Liver (tissue), 10 donors: ENCODE measurements at places on chromosomes 16 and 17.
A peak's percentile ranks its signal among the peaks of the same experiment; 100 is the strongest.

- DNase-seq = no peak
Measured at GRCh38 chr16:82655072-82655714, 28.4 kb downstream of the CDH13 start.

- no peak for DNase-seq
Measured at GRCh38 chr17:44074231-44074910, 3.8 kb downstream of the G6PC3 start.

DNA sequence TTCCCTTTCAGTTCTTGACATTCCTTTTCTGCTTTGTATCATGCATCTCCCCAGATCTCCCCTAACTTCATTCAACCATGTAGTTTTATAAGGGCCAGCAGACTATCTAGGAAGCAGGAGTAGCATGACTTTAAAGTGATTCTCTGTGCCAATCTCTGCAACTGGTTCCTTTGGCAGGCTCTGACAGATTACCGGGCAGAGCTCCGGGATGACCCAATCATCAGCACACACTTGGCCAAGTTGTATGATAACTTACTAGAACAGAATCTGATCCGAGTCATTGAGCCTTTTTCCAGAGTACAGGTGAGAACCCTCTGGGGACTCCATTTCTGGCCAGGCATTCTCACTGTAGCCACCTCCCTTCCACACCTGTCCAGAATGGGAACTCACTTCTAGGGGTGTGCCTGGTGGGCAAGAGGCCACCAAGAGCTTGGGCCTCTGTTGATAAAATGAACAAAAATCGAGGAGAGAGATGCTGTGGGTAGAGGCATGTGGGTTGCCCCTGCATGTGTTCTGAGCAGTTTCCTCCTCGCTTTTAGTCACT is 7.6 kb upstream of the CDK5R1 start:
- DNase-seq = no peak

DNA sequence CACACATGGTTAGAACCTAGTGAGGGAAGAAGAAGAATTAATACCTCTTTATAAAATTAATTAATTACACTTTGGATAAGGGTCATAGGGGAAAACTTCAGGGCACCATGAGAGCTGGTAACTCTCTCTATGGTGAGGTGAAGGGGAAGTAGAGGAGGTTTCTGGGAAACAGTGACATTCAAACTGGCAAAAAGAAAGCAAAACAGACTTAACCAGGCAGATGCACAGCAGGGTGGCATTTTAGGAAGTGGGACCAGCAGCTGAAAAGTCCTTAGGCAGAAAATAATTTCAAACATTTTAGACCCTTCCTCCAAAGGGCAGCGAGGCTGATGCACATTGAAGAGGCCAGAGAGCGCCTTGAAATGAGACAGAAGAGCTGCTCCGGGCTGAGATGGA is 157.8 kb downstream of the CDH13 start:
- DNase-seq = no peak

DNA sequence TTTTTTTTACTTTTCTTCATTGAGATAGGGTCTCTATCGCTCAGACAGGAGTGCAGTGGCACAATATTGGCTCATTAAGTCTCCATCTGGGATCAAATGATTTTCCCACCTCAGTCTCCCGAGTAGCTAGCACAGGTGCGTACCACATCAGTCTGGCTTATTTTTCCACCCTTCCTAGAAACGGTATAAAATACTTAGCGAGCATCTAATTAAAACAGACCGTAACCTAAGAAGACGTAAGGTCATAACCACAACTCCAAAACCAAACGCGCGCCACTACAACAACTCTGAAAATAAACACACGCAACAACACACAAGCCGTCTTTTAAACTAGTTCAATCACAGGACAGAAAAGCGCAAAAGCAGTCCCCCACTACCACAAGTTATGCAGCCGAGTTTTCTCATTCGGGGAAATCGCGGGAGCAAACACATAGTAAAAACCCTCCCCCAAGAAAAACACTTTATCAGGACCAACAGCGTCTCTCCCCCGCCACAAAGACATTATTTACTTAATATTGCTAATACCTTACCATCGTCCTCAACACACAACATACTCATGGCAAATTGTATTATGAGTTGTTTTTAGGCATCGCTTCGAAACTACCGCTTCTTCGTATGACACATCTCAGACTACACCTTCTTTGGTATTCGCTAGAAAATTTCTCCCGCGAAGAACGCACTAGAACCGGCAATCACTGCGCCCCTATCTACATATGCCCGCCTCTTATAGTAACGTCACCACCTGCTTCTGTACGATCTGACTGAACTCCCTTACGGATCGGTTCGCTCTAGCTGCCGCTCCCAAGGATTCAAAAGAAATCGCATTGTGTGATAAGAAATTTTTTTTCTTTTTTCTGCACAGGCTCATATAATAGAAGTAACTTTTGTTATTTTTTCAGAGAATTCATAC is 32.8 kb downstream of the TEX14 start:
- DNase-seq = peak; percentile 77

DNA sequence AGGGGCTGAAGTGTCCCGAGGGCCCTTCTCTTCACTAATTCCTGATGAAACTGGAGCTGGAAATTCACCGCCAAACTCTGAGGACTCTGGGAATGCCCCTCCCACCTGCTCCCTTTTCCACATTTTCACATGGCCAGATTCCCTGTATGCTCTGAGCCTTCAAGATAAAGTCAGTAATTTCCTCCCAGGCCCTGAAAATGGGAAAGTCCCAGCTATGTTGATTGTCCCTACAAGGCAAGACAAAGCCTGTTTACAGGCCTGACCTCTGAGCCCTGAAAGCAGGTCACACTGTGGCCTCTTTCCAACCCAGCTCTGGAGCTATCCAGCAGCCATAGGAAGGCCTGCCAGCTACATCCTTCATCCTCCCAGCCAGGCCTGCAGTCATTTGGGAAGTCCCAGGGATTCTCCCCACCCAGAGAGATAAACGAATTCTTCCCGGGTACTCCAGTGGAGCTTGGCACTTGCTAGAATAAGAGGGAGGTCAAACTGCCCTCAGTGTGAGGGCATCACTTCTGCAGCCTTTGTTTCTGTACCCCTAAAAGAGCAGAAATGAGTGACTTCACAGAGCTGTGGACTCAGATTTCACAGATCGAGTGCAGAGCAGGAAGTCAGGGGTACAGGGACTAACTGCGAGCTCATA is 19.6 kb upstream of the CCL2 start:
- DNase-seq = no peak

DNA sequence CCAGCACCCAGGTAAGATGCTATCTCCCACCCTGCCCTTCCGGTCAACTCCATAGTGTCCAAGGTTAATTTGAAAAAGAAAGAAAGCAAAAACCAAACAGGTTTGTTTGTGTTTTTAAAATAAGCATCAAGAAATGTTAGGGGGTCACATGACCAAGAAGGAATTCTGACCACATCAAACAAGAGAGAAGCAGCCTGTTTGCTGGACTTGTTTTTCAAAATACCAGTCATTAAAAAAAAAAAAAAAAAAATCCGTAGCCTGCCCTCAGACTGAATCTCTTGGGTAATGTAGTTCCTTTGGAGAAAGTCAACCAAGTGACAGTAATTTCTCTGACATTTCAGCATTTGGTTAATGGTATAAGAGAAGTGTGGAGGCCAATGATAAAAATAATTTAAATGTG is 38.4 kb downstream of the HNF1B start:
- DNase-seq = no peak

DNA sequence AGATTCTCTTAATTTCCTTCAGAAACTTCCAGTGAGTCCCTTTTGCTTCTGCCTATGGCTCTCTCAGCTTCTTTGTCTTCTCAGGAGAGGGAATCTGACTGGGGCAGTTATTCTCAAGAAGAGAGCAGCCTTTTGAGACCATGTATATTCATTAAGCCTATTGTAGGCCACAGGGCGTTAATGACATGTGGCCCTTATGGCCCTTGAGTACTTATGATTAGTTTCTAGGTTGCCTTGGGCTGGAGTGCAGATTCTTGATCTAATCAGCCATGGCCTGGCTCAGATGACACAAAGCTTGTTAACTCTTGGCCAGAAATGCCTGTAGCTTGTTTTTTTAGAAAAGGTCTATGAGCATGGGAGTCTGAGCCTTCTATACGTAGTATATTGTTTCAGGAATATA is 17.4 kb downstream of the MFSD11 start:
- no peak for DNase-seq

DNA sequence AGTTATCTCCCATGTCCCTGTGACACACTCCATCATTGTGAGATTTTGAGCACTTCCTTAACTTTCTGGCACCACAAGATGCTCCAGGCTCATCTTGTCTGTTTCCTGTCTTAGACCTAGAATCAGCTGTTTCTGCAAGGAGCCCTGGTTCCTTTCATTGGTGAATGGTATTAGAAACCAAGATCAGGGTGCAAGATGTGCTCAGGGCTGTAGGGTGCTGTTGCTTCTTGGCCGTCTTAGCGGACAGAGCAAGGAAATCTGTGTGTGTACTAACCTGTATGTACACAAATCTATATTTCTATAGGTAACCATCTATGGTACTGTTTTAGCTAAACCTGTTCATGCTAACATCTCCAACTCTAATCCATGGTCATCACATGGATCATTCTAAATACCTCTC is 8.1 kb upstream of the PRM1 start:
- no peak for DNase-seq

GRCh38 chr16:1211451-1212268 is 13.4 kb downstream of the TPSG1 start:
- DNase-seq = no peak

DNA sequence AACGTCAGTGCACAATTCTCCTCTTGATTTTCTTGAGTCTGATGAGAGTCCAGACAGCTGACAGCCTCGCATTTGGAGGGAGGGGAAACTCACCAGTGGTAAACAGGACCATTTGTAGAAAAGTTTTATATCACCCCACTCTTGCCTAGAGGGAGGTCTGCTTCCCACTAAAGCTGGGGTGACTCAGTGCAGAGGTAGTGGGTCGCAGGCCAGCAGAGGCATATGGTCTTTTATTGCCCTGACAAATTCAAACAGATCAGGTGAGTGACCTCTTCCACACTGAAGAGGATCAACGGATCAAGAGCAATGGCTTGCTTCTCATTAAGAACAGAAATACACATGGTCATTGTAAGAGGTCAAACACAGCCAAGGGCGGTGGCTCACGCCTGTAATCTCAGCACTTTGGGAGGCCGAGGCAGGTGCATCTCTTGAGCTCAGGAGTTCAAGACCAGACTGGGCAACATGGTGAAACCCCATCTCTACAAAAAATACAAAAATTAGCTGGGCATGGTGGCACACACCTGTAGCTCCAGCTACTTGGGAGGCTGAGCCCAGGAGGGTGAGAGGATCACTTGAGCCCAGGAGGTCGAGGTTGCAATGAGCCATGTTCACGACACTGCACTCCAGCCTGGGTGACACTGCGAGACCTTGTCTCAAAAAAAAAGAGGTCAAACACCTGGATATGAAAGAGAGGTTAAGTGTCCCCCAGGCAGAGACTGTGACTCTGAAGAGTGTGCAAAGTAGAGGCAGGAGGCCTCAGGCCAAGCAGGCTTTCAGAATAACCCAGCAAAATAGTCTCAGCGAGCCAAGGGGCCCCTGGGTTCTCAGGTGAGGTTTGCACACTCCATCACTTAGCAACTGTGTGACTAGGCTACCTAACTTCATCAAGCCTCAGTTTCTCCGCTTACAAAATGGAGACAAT is 56.5 kb upstream of the ERN1 start:
- no peak for DNase-seq

DNA sequence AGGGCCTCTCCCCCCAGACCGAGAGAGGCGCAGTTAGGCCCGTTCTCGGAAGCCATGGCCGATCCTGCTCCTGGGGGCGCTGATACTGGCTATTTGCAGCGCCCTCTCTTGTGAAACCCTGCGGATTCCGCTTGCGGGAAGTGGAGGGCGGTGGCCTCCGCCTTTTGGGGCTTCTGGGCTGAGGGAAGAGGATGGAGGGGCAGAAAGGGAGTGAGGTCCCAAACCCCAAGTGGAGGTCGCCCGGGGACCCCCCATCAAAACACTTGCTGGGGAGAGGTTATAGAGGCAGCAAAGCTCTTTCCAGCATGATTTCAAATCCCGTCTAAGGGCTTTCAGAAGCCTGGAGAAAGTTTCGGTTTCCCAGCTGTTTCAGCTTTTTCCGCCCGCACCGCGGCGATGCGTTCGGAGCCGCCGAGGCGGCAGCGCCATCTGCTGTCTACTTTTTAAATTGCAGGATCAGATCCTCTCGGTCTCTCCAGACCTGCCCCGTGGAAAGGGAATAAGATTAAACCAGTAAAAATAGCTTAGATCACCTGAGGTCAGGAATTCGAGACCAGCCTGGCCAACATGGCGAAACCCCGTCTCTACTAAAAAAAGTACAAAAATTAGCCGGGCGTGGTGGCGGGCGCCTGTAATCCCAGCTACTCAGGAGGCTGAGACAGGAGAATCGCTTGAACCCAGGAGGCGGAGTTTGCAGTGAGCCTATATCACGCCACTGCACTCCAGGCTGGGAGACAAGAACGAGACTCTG is 15.8 kb downstream of the SNX20 start:
- peak; percentile 88 for DNase-seq

DNA sequence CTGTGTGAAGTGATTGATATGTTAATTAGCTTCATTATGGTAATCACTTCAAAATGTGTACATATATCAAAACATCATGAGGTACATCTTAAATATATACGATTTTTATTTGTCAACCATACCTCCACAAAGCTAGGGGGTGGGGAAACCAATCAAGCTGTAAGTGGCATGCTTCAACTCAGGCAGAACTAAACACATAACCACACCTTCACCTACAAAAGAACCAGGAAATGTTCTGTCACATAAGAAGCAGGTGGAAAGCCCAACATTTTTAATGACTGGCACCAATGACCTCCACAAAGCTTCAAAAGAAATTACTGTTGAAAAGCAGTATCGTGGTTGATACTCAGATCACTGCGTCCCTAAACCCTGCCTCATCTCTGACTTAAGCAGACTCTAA is 867.7 kb upstream of the EEF2KMT start:
- no peak for DNase-seq

- no peak for DNase-seq
Measured at GRCh38 chr17:13160296-13160695, 142.5 kb upstream of the ELAC2 start.

DNA sequence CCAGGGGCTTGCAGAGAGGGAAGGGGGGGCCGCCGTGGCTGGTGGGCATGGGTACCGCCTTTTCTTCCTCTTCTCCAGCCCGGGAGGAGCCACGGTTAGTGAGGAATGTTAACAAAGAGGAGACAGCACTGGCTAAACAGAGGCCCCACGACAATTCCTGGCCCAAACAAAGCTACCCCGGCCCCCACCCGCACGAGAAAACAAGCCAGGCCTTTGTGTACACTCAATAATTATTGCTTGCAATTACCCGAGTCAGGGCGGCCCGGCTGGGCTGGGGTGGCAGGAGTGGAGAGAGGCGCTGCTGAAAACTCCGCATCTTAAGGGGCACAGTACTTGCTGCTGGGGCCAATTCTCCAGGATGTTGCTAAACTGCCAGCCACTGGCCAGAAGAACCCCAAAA is 56.4 kb downstream of the IRX5 start:
- no peak for DNase-seq

DNA sequence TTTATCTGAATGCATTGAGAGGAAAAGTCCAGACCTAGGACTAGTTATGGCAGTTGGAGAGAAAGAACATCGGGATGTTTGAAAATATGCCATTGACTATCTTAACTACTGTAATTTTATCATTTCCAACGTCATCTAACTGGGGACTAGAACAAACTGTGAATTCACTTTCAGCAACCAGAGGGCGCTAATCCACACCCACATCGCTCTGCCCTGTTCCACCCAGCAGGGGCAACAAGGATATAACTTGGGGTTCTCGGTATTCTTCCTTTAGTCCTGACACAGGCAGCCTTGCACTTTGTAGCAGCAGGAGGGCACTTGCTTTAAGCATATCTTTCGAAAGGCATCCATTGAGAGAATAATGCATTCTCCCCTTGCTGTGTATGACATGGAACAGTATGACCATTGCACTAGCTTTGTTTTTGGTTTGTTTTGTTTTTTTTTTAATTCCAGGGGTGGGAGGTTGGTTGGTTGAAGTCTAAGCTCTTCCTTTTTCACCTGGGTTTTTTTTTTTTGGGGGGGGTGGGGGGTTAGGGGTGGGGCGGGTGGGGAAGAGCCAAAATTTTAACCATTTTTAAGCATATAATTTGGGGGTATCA is 31.5 kb downstream of the SIAH1 start:
- peak; percentile 60 for DNase-seq
